Skeletal muscle cell (primary cell): ENCODE measurements at places on chromosomes 3 and 15.
A peak's percentile ranks its signal among the peaks of the same experiment; 100 is the strongest.

DNA sequence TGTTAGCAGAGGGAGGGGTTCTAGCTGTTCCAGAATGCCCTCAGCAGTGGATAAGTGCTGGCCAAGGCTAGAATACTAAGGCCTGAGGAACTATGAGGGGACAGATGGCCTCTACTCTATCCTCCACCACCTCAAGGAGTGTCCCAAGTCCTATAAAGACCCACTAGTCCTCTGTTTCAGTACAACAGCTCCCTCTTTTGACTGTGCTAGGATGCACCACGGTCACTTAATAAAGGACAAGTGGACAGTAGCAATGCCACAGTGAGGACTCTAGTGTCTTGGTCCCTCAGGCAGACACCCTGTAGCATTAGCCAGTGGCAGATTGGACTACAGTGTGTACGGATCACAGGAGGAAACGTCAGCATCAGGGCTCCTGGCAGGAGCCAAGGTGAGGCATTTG is 171.8 kb upstream of the PROK2 start:
- DNase-seq = no peak

- DNase-seq = no peak
These were observed 1.2 kb upstream of the RUBCN start for GRCh38 chr3:197737749-197738462.

GRCh38 chr3:29612536-29612935 is 331.7 kb downstream of the RBMS3 start:
- DNase-seq = no peak

- no peak for DNase-seq
These were observed 271.2 kb downstream of the PTPRG start for GRCh38 chr3:61832375-61833229.

DNA sequence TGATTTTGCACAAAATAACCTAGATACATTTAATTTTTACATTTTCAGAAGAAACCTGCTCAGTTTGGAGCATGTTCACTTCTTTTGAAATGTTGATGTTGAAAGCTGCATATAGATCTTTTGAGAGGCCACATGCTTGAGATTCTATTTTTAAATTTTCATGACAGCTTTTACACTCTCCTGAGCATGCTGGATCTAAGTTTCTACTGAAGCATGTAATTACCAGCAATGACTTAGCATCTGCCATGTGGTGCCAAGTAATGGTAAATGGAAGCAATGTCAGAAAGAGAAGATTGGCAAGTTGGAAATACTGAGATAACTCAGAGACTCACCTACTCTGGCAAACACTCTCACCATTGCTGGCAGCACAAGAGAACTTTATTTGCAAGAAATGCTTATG is 310.6 kb downstream of the NSUN3 start:
- no peak for DNase-seq

- DNase-seq = peak; percentile 18
These were observed 238.7 kb upstream of the TMCO5A start for GRCh38 chr15:37695719-37696118.

DNA sequence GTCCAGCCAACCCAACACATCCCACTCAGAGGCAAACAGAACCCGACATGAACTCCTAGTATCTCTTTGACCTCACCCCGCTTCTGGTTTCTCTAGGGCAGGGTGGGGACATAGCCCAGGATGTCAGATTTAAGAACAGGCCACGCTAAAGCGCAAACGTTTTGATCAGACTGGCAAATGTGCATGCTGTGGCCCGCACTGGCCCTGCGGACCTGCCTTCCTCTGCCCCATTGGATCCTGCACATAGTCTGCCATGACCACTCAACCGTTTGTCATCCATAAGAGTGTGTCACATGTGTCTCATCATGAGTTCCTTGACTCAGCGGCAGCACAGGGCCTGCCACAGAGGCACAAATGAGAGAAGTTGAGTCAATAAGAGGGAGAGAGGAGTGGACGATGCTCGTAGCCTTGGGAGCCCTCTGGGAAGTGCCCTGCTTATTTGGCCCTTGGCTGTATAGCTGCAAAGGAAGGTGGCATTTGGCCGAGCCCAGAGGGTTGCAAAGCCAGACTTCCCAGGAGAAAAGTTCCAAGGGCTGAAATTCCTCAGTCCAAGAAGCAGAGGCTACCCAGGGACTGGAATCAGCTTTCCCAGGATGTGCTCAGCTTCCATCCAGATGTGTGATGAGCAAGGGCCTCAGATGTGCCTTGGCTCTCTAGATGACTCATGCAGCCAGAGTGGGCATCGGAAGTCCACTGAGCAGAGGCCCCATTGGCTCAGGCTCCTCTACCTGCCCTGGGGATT is 55.5 kb upstream of the SLCO2A1 start:
- DNase-seq = no peak

DNA sequence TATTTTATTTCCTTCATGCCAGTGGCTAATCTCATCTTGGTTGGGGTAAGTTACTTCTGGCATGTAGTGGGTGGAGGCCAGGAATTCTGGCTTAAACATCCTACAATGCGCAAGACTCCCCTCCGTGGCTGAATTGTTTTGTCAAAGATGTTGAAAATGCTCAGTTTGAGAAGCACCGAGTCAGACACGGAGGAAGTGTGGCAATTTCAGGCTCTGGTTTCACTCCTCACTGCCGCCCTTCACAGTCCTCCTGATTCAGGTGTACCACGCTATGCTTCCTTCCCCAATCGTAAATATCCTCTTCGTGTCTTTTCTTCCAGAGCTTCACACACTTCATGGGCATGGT is 150.7 kb downstream of the OPA1 start:
- DNase-seq = no peak
